Left renal cortex interstitium (tissue), 4 donors: ENCODE measurements at places on chromosomes 12 and 14.
A peak's percentile ranks its signal among the peaks of the same experiment; 100 is the strongest.

- DNase-seq, result no peak
These were observed 12.4 kb downstream of the MLXIP start for GRCh38 chr12:122090759-122091515.

DNA sequence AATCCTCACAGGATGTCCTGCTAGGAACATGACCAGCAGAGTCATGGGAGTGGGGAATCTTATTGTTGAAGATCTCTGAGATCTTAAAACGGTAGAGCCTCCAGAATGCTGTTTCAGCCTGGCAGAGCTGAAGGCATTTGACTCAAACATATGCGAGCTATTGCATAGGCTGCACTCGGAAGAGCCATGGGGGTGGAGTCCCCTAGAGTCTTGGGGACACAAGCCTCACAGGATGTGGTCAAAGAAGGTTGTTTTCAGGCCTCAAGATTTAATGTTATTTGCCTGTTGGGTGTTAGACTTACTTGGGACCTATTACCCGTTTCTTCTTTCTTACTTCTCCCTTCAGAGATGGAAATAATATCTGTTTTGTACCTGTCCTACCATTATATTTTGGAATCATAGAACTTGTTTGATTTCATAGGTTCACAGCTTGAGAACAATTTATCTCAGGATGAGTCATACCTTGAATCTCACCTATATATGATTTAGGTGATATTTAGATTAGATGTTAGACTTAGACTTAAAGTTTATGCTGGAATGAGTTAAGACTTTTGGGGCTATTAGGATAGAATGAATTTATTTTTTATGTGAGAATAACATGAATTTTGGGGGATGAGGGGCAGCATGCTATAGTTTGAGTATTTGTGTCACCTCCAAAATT lies 172.2 kb upstream of the ATP2B1 start:
- no peak for DNase-seq

DNA sequence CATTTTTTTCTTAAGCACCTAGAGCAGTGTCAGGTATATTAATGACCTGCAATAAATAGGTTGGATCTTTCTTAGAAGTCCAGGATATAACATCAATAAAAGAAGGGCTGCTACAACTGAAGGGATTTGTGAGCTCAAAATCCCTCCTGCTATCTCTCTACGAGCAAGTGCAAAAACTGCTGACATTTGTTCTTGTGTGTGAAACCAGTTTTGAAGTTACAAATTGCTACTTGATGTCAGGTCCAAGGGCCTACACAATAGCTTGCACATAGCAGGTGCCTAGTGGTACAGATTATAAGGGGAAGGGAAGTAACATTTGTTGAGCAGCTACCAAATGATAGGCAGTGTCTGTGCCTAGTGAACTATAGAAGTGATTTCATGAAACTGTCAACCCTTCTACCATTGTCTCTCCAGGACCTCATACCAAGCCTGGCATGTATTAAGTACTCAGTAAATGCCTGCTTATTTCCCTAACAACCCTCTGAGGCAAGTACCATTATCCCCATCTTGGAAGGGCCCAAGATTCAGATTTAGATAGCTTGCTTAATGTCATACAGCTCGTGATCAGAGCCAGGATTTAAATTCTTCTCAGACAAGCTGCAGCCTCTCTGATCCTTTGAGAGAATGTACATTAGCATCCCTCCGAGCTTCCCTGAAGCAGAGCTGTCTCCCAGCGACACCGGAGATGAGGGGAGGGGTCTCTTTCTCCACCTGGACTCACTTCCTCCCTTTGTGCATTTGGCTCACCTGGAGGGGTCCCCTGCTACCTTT lies 300.3 kb downstream of the ZFP36L1 start:
- no peak for DNase-seq

DNA sequence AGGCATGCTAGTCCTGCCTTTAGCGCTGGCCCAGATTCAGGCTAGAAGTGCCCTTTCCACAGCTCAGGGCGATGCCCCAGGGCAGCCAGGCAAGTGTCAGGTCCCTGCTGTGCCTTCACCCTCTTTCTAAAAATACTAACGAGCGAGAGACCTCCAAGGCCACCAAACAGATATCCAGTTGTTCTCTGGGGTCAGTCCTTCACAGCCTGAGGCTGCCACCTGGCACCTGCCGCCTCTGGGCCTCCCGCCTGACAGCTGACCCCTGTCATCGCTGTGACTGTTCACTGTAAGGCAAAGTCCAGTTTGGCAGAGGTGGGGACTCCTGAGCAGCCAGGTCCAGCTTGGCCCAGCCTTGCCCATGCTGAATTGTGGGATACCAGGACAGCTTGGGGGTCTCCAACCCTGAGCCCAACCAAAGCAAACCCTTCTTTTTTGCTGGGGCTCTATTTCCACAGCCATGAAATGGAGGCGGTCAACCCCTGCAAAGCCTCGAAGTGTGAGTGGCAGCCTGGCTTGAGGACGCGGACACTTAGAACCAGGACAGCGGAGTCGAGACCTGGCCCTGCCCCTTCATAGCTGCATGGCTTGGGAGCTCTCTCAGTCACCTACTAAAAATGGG lies 79.9 kb downstream of the NINJ2 start:
- DNase-seq, result no peak

DNA sequence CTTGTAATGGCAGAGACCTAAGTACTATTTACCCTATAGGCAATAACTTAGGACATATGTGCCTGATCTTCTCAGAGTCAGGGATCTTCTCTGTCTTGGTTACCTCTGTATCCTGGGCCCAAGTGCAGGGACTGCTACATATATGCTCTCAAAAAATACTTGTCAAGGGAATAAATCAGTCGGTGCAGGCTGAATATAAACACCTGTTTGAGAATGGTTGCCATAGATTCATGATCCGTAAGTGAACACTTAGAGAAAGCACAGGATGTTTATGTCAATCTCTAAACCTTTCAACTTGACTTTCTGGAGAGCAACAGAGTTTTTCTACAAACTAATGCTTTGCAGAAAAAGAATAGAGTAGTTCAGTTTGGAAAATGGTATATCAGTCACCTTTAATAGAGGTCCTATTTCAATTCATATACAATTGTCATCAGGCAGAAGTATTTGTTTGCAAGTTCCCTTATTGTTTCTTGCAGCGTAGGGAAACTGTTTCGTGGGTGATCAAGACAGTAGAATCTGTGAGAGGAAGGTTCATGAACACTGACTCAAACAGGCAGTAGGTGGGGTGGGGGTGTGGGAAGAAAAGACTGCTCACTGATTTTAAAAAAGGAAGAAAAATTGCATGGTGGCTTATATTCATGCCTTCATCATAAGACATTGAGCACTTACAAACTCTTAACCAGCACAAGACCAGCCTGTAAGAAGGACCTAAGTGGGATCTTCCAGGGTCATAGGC lies 6.0 kb upstream of the UBE2N start:
- no peak for DNase-seq

DNA sequence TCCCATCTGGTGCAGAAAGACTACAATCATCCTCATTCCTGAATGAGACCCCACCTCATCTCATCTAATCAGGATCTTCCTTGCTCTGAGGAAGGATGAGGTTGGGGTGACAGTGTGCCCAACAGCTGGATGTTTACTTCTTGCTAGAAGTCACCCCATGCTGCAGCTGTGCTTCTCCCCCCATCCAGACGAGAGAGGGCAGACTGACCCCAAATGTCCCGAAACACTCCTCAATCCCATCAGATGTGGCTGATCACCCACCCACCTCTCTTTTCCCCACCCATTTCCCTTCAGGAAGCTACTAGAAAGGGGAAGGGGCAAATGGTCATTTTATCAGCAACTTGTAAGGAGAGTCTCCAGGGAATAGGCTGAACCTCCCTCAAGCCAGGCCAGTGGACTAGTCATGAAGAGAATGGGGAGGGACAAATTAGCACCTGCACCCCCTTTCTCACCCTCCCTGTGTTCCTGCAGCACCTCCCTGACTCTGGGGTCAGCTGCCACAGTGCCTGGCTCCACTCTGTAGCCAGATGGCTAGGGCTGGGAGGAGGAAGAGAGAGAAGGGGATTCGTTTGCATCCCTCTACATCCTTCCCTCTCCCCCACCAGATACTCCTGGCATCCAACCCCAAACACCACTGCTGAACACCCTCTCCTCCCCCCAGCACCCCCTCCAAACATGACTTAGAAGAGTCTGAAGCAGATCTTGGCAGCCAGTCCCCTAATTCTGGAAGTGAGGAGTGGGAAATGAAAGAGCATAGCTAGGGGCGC lies 2.8 kb upstream of the BAZ2A start:
- DNase-seq, result no peak

- DNase-seq, result peak; percentile 3
These were observed 32.2 kb upstream of the SERPINA6 start for GRCh38 chr14:94355191-94355794.

DNA sequence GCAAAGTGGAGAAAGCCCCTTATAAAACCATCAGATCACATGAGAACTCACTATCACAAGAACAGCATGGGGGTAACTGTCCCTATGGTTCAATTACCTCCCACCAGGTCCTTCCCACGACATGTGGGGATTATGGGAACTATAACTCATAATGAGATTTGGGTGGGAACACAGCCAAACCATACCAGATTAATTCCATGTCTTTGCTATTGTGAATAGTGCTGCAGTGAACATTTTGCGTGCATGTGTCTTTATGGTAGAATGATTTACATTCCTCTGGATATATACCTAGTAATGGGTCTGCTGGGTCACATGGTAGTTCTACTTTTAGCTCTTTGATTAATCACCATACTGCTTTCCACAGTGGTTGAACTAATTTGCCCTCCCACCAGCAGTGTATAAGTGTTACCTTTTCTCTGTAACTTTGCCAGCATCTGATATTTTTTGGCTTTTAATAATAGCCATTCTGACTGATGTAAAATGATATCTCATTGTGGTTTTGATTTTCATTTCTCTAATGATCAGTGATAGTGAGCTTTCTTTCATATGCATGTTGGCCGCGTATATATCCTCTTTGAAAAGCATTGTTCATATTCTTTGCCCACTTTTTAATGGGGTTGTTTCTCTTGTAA lies 29.7 kb upstream of the SAV1 start:
- DNase-seq, result no peak

GRCh38 chr12:50087995-50088394 lies 2.9 kb downstream of the SMARCD1 start:
- no peak for DNase-seq

GRCh38 chr12:107779077-107779831 lies 4.8 kb downstream of the ASCL4 start:
- no peak for DNase-seq

DNA sequence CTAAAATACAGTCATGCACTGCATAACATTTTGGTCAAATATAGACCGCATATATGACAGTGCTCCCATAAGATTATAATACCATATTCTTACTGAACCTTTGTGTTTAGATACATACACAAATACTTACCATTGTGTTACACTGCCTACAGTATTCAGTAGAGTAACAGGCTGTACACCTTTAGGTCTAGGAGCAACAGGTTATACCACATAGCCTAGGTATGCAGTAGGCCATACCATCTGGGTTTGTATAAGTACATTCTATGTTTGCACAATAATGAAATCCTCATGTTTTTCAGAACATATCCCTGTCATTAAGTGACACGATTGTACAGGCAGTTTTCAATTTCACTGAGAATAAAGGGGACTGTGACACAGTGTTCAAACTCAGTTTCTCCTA lies 22.3 kb downstream of the KDM5A start:
- no peak for DNase-seq

GRCh38 chr12:14424545-14424944 lies 59.1 kb downstream of the ATF7IP start:
- no peak for DNase-seq

GRCh38 chr14:91118511-91119068 lies 4.7 kb downstream of the DGLUCY start:
- DNase-seq, result no peak

GRCh38 chr12:38154096-38155019 lies 162.2 kb upstream of the ALG10B start:
- DNase-seq, result no peak

DNA sequence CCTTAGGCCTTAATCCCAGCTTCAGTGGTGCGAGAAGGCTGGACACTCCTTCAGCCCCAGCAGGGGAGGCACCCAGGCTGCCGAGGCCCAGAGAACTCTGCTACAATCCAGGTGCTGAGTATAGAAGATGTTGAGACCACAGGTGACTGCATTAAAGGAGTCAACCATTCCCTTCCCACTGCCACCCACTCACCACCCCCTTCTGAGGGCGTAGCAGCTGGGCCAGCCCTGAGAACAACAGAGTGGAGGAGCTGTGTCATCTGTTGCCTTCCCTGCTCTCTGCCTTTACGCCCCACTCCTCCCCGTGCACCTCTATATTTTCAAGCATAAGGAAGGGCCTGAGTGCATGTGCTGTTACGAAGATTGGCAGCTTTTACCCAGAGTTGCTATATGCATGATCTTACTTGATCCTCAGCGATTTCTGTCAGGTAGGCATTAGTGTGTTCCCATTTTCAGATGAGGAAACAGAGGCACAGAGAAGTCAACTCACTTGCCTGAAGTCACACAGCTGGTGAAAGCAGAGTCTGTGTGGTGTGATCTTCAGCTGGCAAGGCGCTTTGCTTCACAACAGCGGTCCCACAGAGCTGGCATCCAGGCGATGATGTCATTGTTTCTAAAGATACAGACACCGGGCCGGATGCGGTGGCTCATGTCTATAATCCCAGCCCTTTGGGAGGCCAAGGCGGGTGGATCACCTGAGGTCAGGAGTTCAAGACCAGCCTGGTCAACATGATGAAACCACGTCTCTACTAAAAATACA lies 46.7 kb downstream of the RIN3 start:
- DNase-seq, result no peak

DNA sequence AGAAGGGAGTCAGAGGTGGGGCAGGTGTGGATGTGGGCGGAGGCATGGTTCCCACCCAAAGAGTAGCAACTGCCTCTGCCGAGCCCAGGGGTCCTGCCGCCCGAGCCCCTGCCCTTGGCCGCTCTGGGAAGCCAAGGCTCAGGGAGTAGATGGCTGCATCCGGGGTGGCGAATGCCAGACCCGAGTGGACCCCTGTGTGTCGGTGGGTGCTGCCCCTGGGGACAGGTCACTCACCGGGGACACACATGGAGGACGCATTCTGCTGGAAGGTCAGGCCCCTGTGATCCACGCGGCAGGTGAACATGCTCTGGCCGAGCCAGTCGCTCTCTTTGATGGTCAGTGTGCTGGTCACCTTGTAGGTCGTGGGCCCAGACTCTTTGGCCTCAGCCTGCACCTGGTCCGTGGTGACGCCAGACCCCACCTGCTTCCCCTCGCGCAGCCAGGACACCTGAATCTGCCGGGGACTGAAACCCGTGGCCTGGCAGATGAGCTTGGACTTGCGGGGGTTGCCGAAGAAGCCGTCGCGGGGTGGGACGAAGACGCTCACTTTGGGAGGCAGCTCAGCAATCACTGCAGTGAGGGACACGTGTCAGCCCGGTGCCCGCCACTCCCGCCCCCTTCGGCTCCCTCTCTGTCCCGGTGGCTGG lies 329.0 kb downstream of the TMEM121 start:
- DNase-seq, result no peak
